Ovary (tissue), 10 donors: ENCODE measurements at places on chromosomes 2 and 18. TPM values are rescaled to one million over a fixed set of nuclear protein-coding genes. Genes with fewer than 3 reads are reported as not detected.
A peak's percentile ranks its signal among the peaks of the same experiment; 100 is the strongest.

GRCh38 chr2:152827944-152828343, 109.5 kb downstream of the ARL6IP6 start:
- no peaks in the 10 kb centered on the region for H3K4me1 ChIP-seq
- no peak overlapping the region for H3K4me3 ChIP-seq
- H3K27me3 ChIP-seq, result no peaks in the 10 kb centered on the region
- H3K36me3 ChIP-seq, result no peaks in the 10 kb centered on the region

DNA sequence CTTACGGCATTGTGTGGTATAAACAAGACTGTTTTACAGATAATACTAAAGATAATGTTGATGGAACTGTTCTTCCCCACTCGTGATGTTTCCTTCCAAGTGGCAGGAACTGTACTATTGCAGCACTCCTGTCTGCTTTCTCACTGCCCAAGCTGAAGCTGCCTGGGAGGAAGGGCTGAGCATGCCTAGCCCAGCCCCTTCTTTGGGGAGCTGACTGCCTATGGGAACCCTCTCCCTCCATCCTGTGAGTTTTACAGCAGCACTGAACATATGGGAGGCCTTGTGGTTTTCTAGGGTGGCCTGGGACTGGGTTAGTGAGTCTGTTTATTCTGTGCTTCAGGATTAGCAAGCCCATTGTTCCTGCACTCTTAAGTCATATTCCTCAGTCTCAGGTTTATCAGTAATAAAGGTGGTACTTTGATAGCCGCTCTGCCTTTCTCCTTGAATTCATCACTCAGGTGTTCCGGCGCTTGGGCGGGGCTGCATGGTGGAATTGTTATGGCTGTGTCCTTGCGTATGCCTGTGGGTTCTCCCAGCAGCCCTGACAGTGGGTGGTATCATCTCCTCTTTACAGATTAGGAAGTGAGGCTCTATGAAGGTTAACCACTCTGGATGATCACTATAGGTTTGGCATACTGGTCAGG, 379.7 kb downstream of the PTPRM start:
- H3K4me1 ChIP-seq, result peaks cover 2% of the 10 kb centered on the region
- H3K27me3 ChIP-seq, result no peaks in the 10 kb centered on the region
- peak; percentile 56 for DNase-seq
- no peak overlapping the region for H3K27ac ChIP-seq
- H3K4me3 ChIP-seq, result peak overlapping the region; percentile 3

GRCh38 chr2:216918088-216918680, 58.3 kb upstream of the TNP1 start:
- peaks cover 4% of the 10 kb centered on the region for H3K4me1 ChIP-seq

GRCh38 chr18:47501946-47502345, 250.5 kb upstream of the SKOR2 start:
- H3K27ac ChIP-seq, result no peak overlapping the region
- H3K4me3 ChIP-seq, result no peak overlapping the region
- no peaks in the 10 kb centered on the region for H3K36me3 ChIP-seq

NMUR1 gene
- not detected for total RNA-seq

GPAT2 gene
- total RNA-seq, result 1.7 TPM

KCNG3 gene
- 1.3 TPM for total RNA-seq

GRCh38 chr18:59429608-59430007, 70.5 kb upstream of the LMAN1 start:
- H3K4me3 ChIP-seq, result no peak overlapping the region
- no peaks in the 10 kb centered on the region for H3K36me3 ChIP-seq
- H3K27ac ChIP-seq, result no peak overlapping the region
- H3K27me3 ChIP-seq, result no peaks in the 10 kb centered on the region

- no peaks in the 10 kb centered on the region for H3K27me3 ChIP-seq
- no peak overlapping the region for H3K27ac ChIP-seq
Observed at GRCh38 chr2:150588506-150588870, 101.0 kb upstream of the RND3 start.

DNA sequence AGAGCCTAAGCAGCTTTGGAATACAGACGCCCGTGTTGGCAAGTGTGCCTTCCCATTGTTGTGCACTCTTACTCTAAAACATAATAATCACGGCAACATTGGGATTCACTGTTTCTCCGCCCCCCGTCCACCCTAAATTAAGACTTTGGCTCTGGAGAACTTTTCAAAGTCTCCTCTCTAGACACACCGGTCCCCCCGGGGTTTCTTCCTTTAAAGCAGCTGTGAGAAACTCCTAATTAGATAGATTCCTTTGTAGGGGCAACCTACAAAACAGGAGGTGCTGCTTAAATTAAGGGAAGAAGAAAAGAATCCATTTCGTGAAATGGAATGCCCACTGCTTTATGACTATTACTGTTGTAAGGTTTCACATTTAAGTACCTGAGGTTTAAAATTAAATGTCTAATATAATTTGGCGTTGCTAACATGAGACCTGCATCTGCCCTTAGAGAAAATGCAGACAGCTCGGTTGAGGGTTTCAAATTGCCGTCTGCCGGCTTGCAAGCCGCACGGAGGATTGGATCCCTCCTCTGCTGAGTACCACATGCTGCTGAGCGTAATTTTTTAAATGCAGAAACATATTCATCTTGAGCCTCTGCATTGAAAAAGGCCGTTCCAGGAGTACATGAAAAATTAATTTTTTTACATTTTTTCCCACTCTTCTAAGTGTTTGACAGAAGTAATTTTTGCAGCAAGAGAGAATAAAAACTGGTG, 233.3 kb downstream of the GBX2 start:
- H3K4me3 ChIP-seq, result no peak overlapping the region
- no peak for DNase-seq
- H3K36me3 ChIP-seq, result no peaks in the 10 kb centered on the region
- no peak overlapping the region for H3K27ac ChIP-seq

DUSP19 gene
- 4.7 TPM for total RNA-seq

- DNase-seq, result no peak
- no peak overlapping the region for H3K27ac ChIP-seq
- no peaks in the 10 kb centered on the region for H3K27me3 ChIP-seq
- no peak overlapping the region for H3K4me3 ChIP-seq
- peaks cover 3% of the 10 kb centered on the region for H3K4me1 ChIP-seq
- no peaks in the 10 kb centered on the region for H3K36me3 ChIP-seq
Observed at GRCh38 chr2:47277187-47277586, 122.1 kb upstream of the STPG4 start.

- H3K4me1 ChIP-seq, result peaks cover 7% of the 10 kb centered on the region
- no peaks in the 10 kb centered on the region for H3K27me3 ChIP-seq
- no peak for DNase-seq
- H3K27ac ChIP-seq, result no peak overlapping the region
Observed at GRCh38 chr2:121653035-121653434, 3.8 kb upstream of the CLASP1 start.

C2orf66 gene
- 0.20 TPM for total RNA-seq

LYG2 gene
- not detected for total RNA-seq

DNA sequence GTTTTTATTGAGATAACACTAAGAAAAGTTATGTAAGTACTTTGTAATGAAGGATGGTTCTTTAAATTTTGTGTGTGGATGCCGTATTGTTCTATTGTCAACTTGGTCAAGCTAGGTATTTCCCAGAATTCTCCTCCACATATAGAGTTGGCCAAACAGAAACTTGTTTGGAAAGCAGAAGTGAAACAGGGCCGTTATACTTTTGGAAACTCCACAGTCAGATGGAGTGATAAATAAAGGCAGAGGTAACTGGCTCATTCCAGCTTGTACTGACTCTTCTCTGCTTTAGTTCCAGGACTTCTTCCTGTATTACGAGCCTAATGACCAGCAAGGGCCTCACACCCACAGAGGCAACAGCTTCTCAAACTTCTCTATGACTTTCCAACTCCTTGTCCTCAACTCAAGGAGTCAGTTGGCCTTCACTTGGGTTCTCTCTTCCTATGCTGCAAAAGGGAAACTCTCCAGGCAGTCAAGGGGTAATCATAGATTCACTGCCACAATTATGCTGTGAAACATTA, 16.4 kb upstream of the STARD7 start:
- no peak for DNase-seq
- H3K27me3 ChIP-seq, result no peaks in the 10 kb centered on the region
- no peaks in the 10 kb centered on the region for H3K4me1 ChIP-seq
- H3K36me3 ChIP-seq, result no peaks in the 10 kb centered on the region
- H3K4me3 ChIP-seq, result no peak overlapping the region

DNA sequence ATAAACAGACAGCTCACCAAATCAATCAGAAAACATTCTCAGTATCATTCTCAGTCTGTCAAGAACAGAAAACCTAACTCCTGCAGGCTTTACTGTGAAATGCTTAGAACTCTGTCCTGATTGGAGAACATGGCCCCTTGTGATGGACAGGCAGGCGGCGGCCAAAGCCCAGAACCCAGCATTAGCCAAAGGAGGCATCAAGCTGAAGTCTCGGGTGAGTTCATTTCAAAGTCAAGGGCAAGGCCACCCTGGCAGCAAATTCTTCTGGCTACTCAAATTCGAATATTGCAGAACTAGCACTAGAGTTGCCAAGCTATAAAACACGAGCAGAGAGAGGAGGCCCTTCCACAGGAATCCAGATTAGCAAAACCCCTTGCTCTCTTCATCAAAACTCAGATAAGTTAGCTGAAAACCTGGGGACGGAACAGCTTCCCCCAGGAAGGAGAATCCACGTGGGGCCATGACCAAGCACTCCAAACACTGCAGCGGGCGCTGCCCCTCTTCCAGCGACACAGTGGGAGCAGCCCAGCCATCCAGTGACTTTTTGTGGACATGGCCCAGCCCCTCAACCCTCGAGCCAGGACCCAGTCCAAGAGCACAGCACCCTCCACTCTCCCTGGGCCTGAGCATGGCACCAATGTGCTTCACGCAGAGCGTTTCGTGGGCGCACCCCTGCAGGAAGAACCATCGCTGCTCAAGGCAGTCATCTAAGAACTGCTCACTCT, 98.6 kb downstream of the HDAC4 start:
- no peaks in the 10 kb centered on the region for H3K27me3 ChIP-seq
- no peak overlapping the region for H3K27ac ChIP-seq
- peaks cover 30% of the 10 kb centered on the region for H3K4me1 ChIP-seq
- peak; percentile 73 for DNase-seq

- DNase-seq, result peak; percentile 34
- no peak overlapping the region for H3K27ac ChIP-seq
- H3K36me3 ChIP-seq, result no peaks in the 10 kb centered on the region
- H3K4me3 ChIP-seq, result peak overlapping the region; percentile 50
- H3K27me3 ChIP-seq, result no peaks in the 10 kb centered on the region
Observed at GRCh38 chr2:149329489-149330126, 779 bp upstream of the LYPD6 start.

B3GNT7 gene
- total RNA-seq, result 25.2 TPM

SIX2 gene
- total RNA-seq, result 0.15 TPM

DNA sequence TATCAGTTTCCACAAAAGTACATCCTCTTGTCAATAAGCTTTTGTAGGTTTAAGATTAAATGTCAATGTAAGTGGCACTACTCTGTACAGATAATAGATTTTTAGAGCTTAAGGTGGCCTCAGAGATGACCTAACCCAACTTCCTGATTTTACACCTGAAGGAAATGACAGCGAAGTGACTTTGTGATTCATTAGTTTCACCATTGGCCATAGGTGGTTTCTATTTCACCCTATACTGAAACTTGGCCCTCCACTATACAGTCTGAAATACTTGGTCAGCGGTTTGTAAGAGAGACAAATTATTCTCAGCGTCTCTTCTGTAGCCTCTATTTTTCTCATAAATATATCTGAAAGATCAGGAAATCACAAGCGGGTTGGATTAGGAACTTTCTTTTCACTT, 330.4 kb upstream of the FAM98A start:
- H3K36me3 ChIP-seq, result no peaks in the 10 kb centered on the region
- H3K27ac ChIP-seq, result no peak overlapping the region
- no peaks in the 10 kb centered on the region for H3K4me1 ChIP-seq
- DNase-seq, result no peak

PRSS56 gene
- total RNA-seq, result 0.35 TPM

- H3K27me3 ChIP-seq, result no peaks in the 10 kb centered on the region
- no peak overlapping the region for H3K27ac ChIP-seq
- no peak overlapping the region for H3K4me3 ChIP-seq
Observed at GRCh38 chr2:74261204-74261864, 62.9 kb downstream of the MTHFD2 start.
